Heart left ventricle (tissue), 16 donors: ENCODE measurements at places on chromosomes 7 and 10. TPM values are rescaled to one million over a fixed set of nuclear protein-coding genes. Genes with fewer than 3 reads are reported as not detected.

Gene MRPS33
- polyA plus RNA-seq = 146 TPM

Gene PTF1A
- polyA plus RNA-seq = not detected

Gene LLCFC1
- polyA plus RNA-seq = not detected

Gene PGAM2
- 2,064 TPM for polyA plus RNA-seq

- DNase-seq = no peak
These were observed 5.3 kb downstream of the CTBP2 start for GRCh38 chr10:125155101-125155500.

- no peak for DNase-seq
These were observed 157.3 kb upstream of the PPP2R2D start for GRCh38 chr10:131743190-131744151.

DNA sequence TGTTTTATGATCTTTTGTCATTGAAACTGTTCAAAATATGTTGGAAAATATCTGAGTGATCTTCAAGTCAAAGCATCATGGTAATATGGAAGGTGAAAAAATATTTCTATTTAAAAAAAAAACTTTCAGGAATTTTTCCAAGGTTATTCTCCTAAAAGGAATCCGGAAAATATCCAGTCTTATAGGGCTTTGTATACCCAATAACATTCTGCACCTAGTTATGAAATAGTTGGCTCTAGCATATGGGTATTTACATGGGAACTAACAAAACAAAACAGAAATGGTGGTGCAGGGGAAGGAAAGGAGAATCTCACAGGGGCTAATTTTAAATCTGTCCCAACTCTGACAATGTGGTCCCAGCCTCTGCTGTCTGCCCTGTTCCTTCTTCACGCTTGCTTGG is 167.1 kb upstream of the RHEB start:
- DNase-seq = no peak

DNA sequence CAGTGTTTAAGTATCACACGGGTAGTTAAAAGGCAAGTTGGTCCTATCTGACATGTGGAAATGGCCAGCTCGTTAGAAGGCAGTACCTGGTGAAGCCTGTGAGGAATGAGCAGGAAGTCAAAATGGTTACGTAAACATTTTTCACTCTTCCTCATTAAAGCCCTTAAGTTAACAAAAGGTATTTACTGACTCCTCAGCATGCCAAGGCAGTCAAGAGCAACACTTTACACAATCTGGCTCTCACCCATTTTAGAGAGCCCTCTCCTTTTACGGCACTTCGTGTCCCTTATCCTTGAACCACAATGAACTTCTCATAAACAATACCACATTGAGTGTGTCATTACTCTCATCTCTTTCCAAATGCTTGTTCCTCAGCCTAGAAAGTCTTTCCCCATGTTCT is 11.0 kb upstream of the RSBN1L start:
- no peak for DNase-seq

DNA sequence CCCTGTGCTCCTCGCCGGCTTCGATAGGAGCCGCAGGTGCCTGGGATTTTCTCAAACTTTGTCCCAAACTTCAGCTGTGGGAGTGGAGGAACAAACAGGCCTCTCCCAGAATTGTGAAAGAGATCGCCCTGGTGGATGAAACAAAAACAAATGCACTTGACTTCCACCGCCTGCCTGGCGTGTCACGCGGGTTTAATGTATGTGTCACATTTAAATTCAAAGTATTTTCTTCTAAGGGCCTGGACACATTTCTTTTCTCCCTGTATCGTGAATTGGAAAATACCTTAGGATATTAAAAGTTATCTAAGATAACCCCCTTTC is 694 bp upstream of the WASL start:
- DNase-seq = no peak

GRCh38 chr7:142359694-142360279 is 101.9 kb upstream of the PRSS58 start:
- no peak for DNase-seq

GRCh38 chr7:19119870-19120486 is 2.5 kb upstream of the TWIST1 start:
- no peak for DNase-seq

- DNase-seq = peak; percentile 27
These were observed 622 bp downstream of the WNT16 start for GRCh38 chr7:121329191-121330052.

DNA sequence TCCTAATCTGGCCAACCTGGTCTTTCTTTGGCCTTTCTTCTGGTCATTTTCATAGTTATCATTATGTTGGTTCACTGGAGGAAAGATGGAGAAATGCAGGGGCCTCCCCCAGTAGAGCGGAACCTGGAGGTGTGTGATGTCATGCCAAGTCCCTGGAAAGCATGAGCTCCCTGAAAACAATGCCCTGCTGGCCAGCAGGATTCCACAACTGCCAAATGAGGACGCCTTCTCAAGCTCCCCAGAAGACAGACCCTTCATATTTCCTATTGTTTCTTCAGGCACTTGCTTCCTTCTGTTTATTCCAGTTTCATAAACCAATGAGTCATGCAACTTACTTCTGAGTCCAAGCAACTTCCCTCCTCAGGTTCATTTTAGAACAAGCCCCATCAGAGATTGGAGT is 339.0 kb downstream of the GATA3 start:
- DNase-seq = no peak

- DNase-seq = peak; percentile 49
These were observed 141.4 kb downstream of the ARHGAP22 start for GRCh38 chr10:48463318-48464003.

DNA sequence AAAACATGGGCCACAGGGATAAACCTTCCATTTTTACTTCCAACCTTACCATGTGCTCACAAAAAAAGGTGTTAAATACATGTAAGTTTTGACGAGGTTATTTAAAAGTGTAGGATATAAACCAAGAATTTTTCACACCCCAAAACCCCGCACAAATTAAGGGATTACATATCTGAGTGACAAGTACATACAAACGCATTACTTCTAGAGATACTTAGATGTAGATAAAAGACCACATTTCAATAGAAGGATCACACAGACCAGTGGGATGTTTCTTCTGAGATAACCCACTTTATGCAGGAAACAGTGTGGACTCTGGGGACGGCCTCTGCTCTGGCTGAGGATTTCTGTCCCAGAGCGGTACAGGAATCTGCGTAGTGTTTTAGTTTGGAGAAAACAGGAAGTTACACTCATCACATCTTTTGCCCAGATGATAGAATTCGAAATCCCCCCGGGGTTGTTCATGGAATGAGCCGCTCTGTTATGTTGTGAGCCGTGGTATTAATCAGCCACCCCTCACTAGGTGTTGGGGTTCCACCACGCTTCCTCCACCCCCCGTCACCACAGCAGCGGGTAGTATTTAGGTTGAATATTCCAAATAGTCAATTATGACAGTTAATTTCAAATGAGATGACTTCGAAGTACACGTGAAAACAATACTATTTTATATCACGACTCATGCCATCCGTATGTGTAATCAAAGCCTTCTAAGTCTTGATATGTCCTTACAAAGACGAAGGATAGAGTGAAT is 1.3 kb upstream of the CUL1 start:
- DNase-seq = peak; percentile 42

DNA sequence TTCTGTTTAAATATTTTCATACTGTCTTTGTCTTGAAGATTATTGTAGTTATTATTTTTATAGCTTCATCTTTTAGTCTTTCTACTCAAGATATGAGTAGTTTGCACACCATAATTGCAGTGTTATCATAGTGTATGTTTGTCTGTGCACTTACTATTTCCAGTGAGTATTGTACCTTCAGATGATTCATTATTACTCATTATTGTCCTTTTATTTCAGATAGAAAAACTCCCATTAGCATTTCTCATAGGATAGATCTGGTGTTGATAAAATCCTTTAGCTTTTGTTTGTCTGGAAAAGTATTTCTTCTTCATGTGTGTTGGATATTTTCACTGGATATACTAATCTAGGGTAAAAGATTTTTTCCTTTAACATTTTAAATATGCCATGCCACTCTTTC is 646.2 kb upstream of the GRM3 start:
- DNase-seq = no peak

- no peak for DNase-seq
These were observed 91.7 kb upstream of the HPS1 start for GRCh38 chr10:98538472-98538871.

GRCh38 chr10:35928748-35929147 is 286.7 kb upstream of the FZD8 start:
- DNase-seq = no peak

GRCh38 chr10:121942749-121943416 is 15.1 kb upstream of the ATE1 start:
- no peak for DNase-seq

DNA sequence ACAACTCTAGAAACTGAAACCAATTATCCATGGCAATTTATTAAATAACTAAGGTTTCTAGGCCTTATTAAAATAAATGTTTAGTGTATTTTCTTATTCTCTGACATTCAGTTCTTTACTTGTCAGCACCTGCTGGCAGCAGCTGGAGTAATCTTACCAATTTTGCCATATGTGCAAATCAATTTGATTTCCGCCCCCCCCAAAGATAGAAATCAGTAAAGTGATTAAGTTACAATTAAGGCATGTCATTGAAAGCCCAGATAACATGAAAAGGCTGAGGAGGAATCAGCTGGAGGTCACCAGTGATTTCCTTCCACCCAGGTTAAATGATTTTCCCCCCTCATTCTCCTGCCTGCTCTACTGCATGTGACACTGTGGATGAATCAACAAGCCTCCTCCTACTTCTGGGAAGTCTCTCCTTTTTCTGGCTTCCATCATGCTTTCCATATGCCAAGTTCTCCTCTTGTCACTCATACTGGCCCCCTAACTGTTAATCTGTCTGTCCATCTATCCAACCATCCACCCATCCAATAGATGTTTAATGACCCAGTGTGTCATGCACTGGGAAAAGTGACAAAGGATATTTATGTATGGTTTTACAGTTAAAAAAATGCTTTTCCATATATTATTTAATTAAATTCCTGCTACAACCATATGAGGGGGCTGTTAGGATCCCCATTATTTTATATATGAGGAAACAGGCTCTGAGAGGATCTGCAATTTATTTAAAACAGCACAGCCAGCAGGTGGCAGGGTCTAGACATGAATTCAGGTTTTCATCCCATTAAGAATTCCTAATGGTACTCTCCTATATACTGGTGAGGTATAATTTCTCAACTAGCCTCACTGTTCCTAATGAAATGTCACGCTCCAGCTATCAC is 116.5 kb downstream of the ATXN7L1 start:
- DNase-seq = no peak
